KBM-7 (cell line): ENCODE measurements at places on chromosomes 7 and 10.

GRCh38 chr10:104780946-104781595 lies 140.0 kb downstream of the SORCS3 start:
- no peak for DNase-seq

DNA sequence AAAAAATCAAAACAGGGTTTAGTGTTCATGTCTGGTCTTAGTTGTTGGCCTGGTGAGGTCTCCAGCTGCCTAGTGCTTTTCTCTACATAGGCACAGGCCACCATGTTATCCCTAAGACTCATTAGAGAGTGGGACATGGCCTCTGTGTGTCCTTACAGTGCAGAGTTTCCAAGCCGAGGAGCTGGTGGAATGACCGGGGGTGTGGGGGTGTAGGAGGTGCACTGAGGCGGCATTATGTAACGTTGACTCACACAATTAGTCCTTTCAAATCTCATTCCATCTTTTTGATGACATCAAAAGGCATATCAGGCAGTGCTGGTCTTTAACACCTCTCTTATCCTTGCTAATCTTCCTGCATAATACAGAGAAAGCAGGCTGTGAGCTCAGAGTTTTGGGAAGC lies 71.3 kb downstream of the MTPN start:
- DNase-seq, result no peak

DNA sequence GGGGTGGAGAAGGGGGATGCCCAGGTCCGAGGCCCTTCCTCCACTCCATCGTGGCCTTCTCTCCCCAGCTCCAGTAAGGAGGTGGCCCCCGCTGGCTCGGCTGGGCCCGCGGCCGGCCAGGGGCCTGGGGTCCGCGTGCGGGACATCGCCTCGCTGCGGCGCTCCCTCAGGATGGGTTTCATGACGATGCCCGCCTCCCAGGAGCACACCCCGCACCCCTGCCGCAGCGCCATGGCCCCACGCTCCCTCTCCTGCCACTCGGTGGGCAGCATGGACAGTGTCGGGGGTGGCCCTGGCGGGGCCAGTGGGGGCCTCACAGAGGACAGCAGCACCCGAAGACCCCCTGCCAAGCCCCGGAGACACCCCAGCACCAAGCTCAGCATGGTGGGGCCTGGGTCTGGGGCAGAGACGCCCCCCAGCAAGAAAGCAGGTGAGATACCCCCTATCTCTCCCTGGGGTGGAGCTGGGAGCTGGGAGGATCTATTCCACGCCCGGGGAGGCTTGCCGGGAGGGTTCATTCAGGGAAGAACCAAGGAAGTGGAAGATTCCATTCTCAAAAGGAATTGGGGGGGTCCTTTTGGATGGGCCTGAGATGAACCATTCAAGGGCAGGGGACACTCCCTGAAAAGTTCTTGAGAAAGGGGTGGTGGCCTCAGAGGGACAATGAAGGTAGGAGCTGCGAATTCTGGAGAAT lies 3.2 kb downstream of the NYAP1 start:
- no peak for DNase-seq

DNA sequence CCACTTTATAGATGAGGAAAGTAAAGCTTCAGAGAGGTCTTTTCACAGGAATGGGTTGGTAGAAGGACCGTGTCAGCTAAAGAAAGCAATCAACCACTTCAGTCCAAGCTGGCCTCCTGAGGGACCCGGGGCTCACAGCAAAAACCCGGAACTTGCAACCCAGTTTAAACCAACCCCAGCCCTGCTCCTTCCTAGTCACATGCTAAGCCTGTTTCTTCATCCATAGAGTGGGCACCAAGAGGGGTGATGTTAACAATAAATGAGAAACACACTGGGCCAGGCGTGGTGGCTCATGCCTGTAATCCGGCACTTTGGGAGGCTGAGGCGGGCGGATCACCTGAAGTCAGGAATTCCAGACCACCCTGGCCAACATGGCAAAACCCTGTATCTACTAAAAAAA lies 12.1 kb upstream of the NPFFR1 start:
- DNase-seq, result no peak

DNA sequence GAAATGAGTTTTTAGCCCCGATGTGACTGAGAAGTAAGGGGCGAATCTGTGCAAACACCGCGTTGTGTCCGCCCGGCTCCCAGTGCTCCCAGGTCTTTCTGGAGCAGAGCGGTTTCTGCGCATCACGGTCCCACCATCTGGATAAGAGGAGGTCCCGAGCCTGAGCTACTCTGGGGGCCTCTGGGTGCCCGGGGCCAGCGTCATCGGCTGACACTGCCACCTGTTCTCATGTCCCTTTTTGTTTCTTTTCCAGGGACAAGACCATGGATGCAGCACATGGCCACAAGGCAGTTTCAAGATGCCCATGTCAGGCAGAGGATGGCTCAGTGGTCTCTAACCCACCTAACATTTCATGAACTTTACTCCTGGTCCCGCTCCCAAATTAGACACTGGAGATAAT lies 24.9 kb downstream of the KLF6 start:
- no peak for DNase-seq

DNA sequence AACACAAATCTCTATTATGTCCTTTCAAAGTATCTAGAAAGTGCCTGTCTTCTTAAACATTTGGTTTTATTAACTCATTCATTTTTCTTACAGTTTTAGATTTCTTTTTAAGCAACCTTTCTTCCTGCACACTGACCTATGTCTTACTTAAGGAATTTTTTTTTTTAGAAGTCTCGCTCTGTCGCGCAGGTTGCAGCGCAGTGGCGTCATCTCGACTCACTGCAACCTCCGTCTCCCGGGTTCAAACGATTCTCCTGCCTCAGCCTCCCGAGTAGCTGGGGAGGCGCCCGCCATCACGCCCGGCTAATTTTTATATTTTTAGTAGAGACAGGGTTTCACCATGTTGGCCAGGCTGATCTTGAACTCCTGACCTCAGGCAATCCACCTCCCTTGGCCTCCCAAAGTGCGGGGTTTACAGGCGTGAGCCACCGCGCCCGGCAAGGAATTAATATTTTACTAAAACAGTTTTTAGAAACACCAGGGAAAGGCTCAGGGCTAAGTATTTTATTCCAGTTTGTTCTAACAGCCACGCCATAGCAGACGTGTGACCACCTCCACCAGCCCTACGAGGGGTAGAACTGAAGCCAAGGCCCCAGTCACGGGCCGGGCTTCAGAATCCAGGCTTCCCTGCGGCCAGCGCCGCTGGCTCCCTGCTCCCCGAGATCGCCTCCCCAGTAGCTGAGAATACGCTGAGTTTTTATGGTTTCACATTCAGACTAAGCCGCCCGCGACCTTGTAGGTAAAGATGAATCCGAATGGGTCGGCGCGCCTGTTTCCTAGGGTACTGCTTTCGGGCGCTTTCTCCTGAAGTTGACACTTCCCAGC lies 941 bp upstream of the LUC7L2 start:
- peak; percentile 37 for DNase-seq

- no peak for DNase-seq
Measured at GRCh38 chr7:44311561-44312495, 13.6 kb downstream of the CAMK2B start.
